Caki2 (cell line): ENCODE measurements at places on chromosomes 7 and 10.

DNA sequence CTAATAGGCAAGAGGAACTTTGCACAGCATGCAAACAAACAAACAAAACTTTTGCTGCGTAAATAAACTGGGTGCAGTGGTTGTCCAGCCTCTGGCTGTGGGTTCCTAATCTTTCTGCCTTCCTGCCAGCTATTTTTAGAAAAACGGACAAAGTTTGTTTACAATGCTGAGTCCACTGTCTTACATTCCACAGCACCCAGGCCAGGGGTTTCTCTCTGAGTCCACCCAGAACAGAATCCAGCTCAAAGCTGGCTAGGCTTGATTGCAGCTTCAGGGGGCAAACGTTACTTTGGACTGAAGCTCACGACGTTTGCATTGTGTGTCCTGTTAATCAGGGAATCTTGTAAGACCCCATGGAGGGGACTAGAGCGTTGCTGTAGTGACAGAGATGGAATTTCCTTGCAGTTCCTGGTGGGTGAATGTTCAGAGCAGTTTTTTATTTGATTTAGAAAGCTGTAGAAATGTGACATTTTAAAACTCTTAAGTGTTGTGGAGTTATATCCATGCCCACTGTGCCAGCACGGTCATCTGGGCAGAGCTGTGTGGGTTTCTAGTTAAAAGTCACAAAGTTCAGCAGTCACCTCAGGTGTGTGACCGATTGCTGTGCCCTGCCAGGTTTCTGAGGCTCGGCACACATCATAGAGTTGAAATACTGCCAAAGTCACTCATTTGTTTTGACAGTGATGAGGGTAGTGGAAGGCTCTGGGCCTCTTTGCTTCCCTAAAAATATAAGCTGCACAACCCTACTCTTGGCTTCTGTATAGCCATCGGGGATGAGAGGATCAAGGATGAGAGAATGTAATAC, 247.0 kb downstream of the STK31 start:
- DNase-seq, result no peak

DNA sequence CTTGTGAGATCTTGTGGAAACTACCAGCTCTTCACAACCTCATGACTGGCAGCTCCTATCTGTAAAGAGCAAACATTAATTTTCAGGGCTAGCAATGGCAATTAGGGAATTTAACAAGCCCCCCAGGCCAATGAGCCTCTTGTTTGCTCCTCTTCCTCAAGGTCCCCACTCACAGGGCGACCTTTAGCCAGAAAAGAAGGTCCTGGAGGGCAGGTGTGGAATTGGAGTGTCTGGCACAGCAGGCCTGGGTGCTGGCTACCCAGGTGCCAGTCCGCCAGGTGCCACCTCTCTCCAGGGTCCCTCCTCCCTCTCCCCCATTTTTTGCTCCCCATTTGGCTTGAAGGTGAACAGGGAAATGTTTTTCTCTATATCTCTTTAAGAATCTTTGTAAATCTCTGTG, 1.9 kb upstream of the CEP55 start:
- no peak for DNase-seq

DNA sequence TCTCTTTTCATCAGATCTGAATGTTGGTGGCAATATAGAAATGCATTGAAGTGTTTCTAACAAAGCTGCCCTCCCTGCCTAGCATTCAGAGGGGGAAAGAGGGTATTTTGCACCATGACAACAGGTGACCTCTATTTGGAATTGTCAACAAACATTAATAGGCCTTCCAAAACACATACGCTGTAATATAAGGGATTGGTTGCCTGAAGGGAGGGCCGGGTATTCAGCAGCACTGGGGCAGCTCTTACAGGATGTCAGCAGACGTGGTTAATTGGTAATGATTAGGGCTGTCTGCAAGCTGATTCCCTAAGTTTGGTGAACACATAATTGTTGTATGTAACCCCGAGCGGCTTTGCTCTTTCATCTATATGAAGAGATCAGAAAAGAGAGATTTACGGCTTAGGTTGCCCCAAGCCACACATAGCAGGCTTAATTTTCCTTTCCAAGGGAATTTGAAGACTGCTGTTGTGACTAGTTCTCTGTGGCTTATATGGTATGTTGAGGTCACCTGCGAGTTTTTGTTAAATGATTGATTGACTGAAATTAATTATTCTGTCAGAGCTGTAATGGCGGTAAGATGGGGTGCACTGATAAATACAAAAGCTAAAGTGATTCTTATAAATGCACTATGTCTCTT, 759.3 kb downstream of the LRMDA start:
- DNase-seq, result peak; percentile 57

- DNase-seq, result no peak
Measured at GRCh38 chr7:116425647-116426209, 73.8 kb upstream of the CAV2 start.

DNA sequence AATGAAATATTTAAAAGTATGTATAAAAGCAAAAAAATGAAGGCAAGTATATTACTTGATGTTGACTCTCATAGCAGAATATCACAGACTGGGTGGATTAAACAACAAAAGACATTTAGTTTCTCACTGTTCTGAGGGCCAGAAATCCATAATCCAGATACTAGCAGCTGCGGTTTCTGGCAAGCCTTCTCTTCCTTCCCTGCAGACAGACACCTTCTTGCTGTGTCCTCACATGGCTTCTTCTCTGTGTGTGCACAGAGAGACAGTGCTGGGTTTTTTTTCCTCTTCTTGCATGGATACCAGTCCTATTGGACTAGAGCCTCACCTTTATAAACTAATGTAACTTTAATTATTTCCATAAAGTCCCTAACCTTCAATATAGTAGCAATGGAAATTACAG, 127.9 kb upstream of the AKR1E2 start:
- DNase-seq, result no peak

DNA sequence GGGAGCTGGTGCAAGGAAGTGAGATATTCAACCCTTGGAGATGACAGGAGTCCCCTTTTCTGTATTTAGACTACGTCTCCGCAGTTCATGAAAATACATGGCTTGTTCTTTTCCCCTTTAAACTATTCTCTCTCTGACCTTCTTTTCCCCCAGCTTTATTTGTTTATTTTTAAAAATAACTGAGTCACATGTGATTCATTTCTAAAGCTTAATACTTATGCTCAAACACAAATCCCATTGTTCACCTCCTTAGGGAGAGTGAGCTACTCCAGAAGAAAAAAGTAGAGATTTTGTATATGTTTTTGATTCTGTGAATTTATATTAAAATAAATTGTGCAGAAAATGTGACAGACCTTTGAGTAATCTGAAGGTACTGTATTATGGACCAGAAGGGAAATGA, 35.9 kb upstream of the FZD1 start:
- DNase-seq, result no peak

- DNase-seq, result no peak
Measured at GRCh38 chr7:8516976-8517375, 83.6 kb downstream of the NXPH1 start.

- DNase-seq, result peak; percentile 57
Measured at GRCh38 chr7:114086914-114087652, 168.3 kb upstream of the PPP1R3A start.

DNA sequence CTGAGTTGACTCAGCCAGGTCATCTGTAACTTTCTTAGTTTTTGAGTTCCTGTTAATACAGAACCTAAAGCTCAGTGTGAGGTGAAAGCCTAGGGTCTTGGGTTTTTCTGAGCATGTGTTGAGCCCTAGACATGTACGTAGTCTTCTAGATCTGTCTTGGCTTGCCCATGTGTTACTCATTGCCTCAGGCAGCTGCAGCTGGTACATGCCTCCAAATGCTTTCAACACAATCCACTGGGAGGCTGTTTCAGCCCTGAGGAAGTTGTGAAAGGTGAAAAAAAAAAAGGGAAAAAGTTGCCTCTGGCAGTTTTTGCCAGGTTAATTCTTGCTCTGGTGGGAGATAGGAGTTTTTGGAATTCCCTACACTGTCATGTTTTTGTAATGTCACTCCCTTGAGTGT, 134.6 kb downstream of the RNF216 start:
- DNase-seq, result no peak

- peak; percentile 81 for DNase-seq
Measured at GRCh38 chr10:104117839-104118323, 4.1 kb upstream of the SFR1 start.

- DNase-seq, result no peak
Measured at GRCh38 chr10:71748671-71749191, 24.6 kb downstream of the VSIR start.
